RWPE2 (cell line): ENCODE measurements at places on chromosomes 5 and 9.
A peak's percentile ranks its signal among the peaks of the same experiment; 100 is the strongest.

GRCh38 chr9:71891557-71892189, 19.3 kb downstream of the ABHD17B start:
- no peak for DNase-seq

DNA sequence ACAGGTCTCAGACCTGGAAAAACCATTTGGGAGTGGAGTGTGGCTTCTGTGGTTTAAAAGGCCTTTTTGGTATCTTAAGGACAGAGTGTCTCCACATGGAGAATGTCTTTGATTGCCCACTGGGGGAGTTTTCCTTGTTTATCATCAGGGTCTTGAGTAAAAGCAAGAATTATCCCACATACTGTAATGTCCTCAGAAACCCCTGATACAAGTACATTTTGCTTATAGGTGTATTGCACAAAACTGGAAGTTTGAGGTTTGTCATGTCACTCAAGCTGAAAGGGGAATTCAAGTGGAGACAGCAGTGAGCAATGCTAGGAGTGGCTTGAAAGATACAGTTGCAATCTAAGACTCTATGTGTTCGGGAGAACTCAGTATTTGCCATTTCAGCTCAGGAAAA, 62.7 kb upstream of the GRAMD2B start:
- DNase-seq: no peak

- peak; percentile 61 for DNase-seq
Measured at GRCh38 chr9:75088646-75089372, 495 bp downstream of the OSTF1 start.

DNA sequence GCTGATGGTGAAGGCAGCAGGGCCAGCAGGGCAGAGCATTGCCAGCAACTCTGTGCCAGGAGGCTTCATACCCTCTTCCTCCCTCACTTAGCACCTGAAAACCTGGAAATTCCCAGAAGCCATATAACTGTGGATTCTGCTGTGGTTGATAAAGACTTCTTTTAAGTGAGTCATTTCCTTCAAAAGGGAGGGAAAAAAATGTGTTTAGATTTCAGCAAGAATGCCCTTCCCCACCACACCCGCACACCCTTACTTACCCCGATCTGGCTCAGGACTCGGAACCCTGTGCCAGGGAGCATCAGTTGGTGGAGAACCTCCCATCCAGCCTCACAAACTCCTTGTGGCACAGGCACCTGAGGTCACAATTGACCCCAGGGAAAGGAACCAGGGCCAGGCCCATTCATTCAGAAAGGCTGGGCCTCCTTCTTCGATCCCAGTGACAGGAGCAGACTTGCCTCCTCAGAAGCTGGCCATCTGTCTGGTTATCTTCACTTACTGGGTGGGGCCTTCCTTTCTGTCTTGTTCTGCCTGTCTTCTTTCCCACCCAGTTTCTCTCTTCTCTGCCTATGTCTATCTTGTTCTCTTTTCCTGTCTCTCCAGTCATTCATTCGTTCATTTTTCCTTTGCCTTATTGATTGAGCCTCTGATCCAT, 62.6 kb downstream of the PLAC8L1 start:
- peak; percentile 82 for DNase-seq

DNA sequence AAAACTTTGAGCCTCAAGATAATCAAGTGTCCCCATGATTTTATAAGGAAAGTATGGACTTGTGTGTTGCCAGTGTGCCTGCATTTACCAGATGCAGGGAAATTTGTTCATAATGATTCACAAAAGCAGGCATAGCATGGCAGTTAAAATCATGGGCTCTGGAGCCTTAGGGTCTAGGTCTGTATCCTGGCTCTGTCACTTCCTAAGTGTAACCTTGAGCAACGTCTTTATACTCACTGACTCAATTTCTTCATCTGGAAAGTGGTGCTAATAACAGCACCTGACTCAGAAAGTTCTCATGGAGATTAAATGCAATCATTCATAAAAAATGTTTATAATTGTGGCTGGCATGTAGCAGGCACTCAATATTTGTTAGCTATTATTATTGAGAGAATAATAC, 234.9 kb downstream of the SAXO1 start:
- DNase-seq: no peak

- DNase-seq: no peak
Measured at GRCh38 chr9:86549401-86549811, 195.2 kb upstream of the TUT7 start.

DNA sequence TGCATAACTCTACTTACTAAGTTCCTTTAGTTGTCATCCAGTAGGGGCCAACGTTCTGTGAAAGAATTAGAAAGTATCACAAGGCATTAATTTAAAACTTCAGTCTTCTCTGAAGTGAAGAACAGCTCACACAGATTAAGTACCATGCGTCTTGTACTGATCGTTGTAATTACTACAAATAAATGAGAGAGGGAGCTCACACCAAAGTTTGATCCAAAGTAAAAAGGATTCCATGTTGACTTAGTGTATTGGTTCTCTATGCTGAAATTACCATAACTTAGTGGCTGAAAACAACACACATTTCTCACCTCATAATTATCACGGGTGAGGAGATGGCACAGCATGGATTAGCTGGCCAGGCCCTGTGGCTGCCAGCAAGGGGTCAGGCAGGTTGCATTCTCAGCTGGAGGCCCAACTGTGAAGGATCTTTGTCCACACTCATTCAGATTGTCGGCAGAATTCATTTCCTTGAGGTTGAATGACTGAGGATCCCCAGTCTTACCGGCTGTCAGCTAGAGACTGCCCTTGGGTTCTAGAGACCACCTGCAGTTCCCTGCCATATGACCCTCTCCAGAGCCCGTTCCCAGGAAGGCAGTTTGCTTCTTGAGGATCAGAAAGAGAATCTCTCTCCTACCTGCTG, 169.1 kb downstream of the YTHDC2 start:
- no peak for DNase-seq

DNA sequence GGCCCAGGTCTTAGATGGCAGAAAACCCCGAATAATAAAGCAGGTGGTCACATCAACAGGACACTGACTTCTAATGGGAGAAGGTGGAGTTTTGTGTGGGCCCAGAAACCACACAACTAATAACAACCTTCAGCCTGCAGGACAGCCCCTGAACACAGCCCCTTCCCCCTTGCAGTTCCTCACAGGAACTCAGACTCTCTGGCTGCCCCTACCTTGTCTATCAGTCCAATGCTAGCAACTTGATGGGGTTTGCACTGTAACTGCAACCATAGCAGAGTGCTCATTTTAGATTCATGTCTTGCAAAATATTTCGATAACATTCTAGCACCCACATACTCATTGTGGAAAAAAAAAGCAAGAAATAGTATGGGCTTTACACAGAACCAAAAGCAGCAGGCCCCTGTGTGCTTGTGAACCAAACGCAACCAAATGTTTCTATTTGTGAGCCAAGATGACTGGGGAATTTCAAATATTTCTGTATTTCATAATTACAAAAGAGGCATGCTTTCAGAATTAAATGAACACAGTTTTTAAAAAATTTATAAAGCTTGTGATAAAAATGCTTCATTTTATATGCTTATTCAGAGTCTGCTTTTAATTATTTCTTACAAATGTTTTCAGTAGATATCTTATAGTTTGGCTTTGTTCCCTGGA, 62.7 kb upstream of the PDE4D start:
- no peak for DNase-seq

DNA sequence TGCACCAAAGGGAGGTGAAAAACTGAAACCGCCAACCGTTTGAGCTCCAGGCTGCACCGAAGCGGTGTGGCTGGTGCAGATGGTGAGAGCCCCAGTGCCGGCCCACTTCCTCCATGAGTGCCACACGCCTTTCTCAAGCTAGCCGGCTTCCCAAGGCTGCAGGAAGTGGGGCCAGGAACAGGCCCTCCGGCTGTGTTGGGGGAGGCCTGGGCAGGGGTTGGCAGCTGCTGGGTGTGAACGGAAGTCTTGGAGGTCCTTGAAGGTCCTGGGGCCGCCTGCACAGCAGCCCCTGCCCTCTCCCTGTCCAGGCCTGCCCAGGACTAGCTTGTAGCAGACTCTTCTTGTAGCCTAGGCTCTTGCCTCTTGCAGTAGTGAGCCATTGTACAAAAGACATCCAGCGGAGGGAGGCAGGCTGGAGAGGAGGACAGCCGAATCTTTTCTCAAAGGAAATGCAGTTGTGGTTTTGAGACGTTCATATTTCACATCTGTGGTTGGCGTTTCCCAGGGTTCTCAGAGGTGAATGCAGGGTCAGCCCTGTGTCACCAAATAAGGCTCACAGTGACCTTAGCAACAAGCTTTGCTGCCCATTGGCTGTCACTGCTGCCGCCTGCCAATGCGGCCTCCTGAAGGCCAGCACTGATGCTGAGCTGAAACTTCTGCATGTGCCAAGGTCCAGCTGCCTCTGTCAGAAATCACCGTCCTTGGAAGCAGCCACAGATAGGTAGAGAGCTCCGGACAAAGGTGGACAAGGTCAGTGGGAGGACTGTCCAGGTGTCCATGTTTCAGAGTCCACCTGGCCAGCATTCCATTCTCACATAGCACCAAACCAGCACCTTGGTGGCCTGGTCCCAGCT, 23.9 kb downstream of the IRF1 start:
- DNase-seq: peak; percentile 89

- DNase-seq: peak; percentile 9
Measured at GRCh38 chr9:90956026-90956810, 154.6 kb downstream of the SYK start.

- DNase-seq: no peak
Measured at GRCh38 chr5:171841984-171842776, 56.6 kb downstream of the SMIM23 start.

DNA sequence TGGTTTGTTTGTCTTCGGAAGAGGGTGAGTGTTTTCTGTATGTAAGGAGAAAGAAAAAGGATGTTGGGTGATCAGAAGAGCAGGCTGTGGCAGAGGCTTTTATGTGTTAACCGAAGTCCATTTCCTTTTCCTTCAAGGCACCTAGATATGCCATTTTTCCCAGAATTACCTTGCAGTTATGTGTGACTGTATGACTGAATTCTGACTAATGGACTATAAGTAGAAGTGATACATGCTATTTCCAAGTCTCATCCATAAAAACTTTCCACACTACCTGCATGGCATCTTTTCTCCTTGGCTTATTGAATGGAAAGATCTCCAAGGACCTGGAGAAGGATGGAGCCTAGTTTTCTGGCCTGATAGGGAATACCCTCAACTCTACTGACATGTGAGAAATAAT, 10.6 kb upstream of the NDUFS4 start:
- no peak for DNase-seq

GRCh38 chr9:133792721-133793470, 54.7 kb upstream of the SARDH start:
- no peak for DNase-seq

GRCh38 chr5:69414885-69415583, at the start of gene MARVELD2:
TSS of gene MARVELD2 (plus strand) at chr5:69415116. CDS start at chr5:69419386, 4,270 bp downstream.
- peak; percentile 95 for DNase-seq

GRCh38 chr9:97480174-97480573, 21.3 kb upstream of the TMOD1 start:
- no peak for DNase-seq

GRCh38 chr5:72108202-72109061, 1.2 kb downstream of the MAP1B start:
- DNase-seq: peak; percentile 77

- no peak for DNase-seq
Measured at GRCh38 chr5:38830521-38831051, 15.2 kb upstream of the OSMR start.

DNA sequence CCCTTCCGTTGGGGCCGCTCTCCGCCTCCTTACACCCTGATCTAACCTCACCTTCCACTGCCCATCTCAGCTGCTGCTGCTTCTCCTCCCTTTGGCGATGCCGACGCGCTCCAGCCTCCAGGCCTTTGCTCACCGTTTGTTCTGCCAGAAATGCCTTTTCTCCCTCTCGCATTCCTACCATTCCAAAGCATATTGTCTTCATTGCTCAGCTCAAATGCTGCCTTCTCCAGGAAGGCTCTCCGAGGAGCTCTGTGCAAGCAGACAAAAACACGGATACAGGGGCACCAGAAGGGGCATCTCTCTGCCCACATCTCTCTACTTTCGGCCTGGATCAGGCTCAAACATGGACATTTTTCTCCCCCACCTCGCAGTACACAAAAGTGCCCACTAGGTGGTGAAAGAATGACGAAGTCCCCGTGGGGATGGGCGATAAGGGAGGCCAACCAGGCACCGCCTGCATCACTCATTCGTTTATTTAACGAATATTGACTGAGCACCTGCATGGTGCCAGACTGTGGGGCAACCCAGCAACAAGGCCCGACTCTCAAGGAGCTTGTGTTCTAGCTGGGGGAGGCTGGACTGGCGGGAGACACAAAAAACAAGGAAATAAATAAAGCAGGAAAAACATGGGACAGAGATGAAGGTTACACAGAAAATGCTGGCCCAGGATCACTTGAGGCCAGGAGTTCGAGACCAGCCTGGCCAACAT, 7.3 kb upstream of the GRHPR start:
- DNase-seq: no peak

DNA sequence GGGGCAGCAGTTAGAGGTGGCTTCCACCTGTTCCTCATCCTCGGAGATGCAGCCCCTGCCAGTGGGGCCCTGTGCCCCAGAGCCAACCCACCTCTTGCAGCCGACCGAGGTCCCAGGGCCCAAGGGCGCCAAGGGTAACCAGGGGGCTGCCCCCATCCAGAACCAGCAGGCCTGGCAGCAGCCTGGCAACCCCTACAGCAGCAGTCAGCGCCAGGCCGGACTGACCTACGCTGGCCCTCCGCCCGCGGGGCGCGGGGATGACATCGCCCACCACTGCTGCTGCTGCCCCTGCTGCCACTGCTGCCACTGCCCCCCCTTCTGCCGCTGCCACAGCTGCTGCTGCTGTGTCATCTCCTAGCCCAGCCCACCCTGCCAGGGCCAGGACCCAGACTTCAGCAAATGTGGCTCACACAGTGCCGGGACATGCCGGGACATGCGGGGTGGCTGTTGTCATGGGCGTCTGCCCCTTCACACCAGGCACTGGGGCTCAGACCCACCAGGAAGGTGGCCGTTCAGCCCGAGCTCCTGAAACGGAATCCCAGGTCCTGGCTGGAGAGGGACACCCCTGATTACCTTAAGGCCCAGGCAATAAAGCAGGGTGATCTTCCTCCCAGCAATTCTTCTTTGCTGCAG, 841 bp downstream of the CYSRT1 start:
- no peak for DNase-seq

DNA sequence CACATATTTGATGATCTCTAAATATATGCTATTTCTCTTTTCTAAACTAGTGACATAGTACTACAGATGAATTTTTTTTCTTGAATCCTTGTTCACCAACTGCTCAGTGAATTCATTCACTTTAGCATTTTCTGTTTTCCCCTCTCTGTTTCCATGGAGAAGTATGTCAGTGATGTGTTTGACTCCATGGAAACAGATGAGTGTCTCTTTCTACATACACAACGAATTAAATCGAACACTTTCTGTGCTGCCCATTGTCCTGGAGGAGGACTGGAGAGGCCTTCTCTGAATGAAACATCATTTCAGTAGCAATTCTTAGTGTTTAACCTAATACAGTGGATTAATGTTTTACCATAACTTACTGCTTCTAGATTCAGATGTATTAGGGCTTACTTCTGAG, 9.5 kb downstream of the INVS start:
- DNase-seq: no peak

- DNase-seq: no peak
Measured at GRCh38 chr5:112064956-112065355, 308.0 kb upstream of the NREP start.

DNA sequence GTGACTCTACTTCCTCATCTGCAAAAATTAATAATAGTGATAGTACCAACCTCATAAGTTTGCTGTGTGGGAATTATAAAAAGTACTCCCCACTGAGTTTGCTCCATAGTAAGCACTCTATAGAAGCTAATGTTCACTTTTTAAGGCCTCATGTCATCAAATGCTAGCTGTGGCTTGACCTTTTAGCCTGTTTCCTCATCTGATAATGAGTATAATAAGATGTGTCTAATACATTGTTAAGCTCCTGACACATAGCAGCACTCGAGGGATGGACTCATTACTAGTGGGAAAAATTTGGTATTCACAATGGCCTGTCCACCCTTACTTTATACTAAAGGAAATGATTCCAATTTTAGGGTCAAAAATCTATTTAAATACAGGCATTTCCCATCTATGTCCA, 26.1 kb upstream of the CAST start:
- no peak for DNase-seq
